Effector CD8-positive, alpha-beta T cell (primary cell): ENCODE measurements at places on chromosomes 11 and 22.

GRCh38 chr22:38608992-38609750 lies 39.2 kb upstream of the DMC1 start:
- no peak for DNase-seq

DNA sequence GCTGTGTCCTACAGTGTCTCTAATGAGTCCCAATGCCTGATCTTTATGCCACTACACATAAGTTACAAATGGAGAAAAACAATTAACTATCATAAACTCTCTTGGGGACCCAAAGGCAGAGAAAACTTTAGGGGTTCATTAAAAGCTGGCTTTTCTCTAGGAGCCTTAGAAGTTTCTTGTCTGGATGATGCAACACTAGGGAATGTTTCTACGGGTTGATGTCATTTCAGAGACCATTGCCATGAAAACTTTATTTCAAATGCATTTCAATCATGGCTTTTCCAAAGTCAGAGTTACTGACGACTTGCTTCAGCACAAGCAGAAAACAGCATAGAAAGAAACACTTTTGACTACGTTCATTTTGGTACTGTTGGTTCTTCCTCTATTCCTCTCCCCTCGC lies 8.5 kb upstream of the OR8B12 start:
- DNase-seq: no peak

- no peak for DNase-seq
These were observed 23.1 kb downstream of the FADD start for GRCh38 chr11:70226183-70226582.

- no peak for DNase-seq
These were observed 76.6 kb downstream of the ST3GAL4 start for GRCh38 chr11:126432065-126432461.

- no peak for DNase-seq
These were observed 281.7 kb downstream of the LRRC4C start for GRCh38 chr11:41177791-41178190.

DNA sequence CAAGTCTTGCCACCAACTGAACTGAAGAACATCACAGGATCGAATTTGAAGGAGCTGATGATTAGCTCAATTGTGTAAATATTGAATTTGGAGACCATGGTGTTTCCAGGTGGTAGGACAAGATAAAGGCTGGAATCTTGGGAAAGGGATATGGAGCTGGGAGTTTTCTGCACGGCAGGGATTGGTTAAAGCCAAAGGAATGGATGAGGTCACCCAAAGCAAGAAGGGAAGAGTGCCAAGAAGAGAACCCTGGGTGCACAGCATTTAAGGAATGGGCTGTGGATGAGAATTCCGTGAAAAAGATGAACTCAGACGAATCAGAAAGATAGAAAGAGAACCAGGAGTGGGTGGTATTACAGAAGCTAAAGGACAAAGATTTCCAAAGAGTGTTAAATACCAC lies 29.4 kb upstream of the RRAS2 start:
- no peak for DNase-seq

- DNase-seq: no peak
These were observed 59.6 kb downstream of the ST14 start for GRCh38 chr11:130219148-130219547.

DNA sequence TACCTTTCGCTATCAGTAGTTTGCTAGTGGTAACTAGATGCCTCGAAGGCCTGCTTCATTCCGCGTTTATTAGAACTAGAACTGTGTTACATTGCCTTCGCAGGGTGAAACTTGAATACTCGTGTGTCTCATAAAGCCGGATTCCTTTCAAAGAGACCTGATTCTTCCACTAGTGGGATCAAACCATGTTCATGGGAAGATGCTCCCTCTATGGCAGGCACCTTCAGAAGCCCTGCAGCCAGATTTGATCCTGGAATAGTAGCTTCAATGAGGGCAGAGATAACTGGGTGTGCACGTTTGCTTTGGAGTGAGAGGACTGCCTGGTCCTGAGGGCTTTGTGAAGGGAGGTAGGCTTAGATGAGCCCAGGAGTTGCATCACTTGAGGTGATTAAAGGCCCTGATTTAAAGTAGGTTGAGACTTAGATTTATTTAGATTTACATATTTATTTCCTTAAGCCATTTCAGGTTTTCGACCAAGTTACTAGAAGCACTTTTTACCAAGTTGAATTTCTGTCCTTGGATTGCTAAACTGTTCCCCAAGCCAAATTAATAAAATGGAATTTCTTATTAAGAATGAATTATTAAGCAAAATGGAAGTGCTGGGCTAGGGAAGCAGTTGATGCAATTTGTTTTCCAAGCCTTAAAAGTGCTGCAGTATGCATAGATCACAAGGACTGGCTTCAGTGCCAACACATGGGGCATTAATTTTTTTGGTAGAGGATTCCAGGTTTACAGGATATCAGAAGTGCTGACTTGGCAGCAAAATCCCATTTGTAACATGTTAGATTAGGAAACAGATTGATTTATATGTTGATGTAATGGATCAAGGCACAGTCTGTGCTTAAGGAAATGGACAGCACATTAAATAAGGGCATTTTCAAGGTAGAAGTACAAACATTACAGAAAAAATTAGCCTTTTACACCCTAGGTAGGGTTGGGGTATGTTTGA lies 32.9 kb downstream of the APLP2 start:
- no peak for DNase-seq

GRCh38 chr11:61574611-61575010 lies 6.3 kb downstream of the SYT7 start:
- DNase-seq: no peak
